Cardiac fibroblast (primary cell): ENCODE measurements at places on chromosomes 11 and 22.
A peak's percentile ranks its signal among the peaks of the same experiment; 100 is the strongest.

- no peak for DNase-seq
Observed at GRCh38 chr11:46036969-46037368, 84.3 kb downstream of the PHF21A start.

DNA sequence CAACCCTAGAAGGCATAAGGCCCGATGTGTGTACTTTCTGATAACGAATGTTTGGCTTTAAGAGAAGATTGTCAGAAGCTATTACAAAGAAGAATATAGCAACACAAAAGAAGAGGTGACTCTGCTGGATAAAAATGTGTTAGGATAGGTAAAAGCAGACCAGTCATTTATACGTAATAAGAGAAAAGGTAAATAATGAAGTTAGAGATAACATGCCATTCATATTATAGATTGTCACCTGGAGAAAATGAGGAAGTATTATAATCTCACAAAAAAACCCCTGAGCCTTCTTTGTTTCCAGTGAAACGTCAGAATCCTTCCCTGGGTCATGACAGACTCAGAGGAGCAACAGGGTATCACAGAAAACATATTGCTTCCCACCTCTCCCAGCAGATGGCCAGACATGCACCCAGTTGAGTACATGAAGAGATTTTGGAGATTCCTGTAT is 36.1 kb downstream of the PPFIA1 start:
- no peak for DNase-seq

- no peak for DNase-seq
Observed at GRCh38 chr11:87356428-87356827, 318.7 kb downstream of the TMEM135 start.

DNA sequence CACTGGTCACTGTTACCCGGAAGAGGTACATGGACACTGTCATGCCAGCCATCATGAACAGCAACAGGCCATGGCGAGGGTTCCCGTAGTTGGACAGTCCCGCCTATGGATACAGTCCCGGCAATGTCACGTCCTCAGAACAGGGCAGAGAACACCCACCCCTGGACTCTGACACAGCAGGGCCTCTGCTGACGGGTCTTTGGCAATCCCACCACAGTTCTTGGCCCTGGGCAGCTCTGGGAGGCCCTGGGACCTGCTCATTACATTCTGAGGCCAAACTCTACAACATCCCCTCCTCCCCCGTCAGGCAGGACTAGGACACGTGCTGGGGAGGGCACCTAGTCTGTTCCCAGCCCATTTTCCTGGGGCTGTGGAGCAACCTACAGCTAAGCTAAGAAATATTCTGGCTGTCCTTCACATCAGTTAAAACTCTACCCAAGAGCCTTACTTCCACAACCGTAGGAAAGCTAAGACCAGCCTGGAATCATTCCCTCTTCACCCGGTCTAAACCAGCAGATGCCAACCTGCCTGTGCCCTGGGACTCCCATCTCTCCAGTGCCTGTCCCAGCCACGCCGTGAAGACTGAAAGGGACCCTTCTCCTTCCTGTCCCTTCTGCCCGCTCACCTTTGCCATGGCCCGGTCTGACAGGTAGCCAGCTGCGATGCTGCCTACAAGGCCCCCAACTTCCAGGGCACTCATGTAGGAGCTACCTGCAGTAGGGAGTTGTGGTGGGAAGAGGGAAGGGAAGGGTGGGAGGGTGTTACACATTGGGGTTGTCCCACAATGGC is 4.5 kb downstream of the SLC37A4 start:
- no peak for DNase-seq

DNA sequence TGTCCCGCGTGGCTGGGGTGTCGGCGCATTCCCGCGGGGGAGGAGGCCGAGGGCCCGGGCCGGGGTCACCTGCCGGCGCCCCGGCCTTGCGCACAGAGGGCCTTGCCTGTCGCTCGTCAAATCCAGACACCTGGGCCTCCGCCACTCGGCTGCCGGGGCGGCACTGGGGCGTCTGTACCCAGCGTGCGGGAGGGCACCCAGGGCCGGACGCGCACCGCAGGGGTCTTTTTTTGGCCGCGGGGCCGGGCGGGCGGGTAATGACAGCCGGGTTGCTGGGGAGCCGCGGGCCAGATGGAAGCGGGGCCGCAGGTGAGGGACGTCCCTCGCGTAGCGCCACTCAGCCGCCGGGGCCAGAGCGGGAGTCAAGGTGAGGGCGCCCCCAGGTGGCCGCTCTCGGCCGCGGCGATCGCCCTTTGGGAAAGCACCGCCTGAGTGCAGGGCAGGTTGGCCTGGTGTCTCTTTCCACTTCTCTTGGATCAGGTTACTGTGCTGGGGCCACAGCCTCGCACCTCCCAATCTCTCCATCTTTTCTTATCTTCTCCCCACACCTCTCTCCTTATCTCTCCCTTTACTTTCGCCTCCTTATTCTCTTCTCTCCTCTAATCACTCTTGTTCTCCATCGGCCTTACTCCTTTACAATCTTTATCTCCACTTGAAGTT is 3.5 kb downstream of the PHLDB1 start:
- DNase-seq = peak; percentile 80

GRCh38 chr11:114984611-114985163 is 306.4 kb downstream of the NXPE2 start:
- DNase-seq = no peak

GRCh38 chr11:72026090-72026489 is 27.4 kb downstream of the IL18BP start:
- DNase-seq = no peak

GRCh38 chr11:33622806-33623205 is 77.8 kb downstream of the C11orf91 start:
- DNase-seq = no peak

DNA sequence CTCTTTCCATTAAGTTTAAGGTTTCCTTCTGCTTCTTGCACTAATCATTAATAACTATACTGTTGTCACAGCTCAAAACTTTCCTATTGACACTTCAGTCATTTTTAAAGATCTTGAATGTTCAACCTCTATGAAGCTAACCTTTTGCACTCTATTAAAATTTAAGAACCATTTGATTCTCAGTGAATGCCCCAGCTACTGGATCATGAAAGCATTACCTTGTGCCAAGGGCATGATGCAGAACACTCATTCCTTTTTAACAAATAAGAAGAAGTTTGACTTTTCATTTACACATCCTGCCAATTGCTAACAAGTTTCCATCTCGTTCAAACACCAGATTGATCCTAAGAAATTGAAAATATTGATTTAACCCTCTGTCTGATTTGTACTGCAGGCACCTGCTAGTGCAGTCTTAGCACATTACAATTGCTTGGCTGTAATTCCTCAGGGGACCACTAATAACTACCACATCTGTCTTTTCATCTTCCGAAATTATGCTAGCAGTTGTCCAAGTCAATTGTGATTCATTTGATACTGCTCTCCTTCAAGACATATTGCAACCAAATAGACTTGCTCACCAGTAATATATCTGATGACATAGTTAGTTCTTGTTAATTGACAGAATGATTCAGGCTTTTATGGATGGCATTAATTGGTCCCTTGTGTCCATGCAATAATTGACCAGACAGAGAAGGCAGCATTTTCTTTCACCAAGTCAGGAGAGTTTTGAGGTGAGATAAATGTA is 158.4 kb downstream of the TEAD1 start:
- no peak for DNase-seq
